ENCODE measurements at places on chromosomes 6 and 20. TPM values are rescaled to one million over a fixed set of nuclear protein-coding genes. Genes with fewer than 3 reads are reported as not detected.

C6orf132 gene
- 42.7 TPM for total RNA-seq

BHLHE23 gene
- total RNA-seq, result not detected

GSTA3 gene
- not detected for total RNA-seq

CLDN20 gene
- not detected for total RNA-seq

CST5 gene
- not detected for total RNA-seq

COQ3 gene
- total RNA-seq, result 8.1 TPM

PCIF1 gene
- 43.1 TPM for total RNA-seq

GRCh38 chr6:160070427-160070826 is 51.2 kb upstream of the SLC22A1 start:
- no peak for DNase-seq
- no peaks in the 10 kb centered on the region for H3K27me3 ChIP-seq
- no peak overlapping the region for H3K4me3 ChIP-seq

- H3K27ac ChIP-seq, result no peak overlapping the region
- no peak for DNase-seq
- H3K36me3 ChIP-seq, result peaks cover 28% of the 10 kb centered on the region
- no peaks in the 10 kb centered on the region for H3K4me1 ChIP-seq
- no peaks in the 10 kb centered on the region for H3K27me3 ChIP-seq
Measured at GRCh38 chr6:152244998-152245630, 392.0 kb downstream of the SYNE1 start.

DNA sequence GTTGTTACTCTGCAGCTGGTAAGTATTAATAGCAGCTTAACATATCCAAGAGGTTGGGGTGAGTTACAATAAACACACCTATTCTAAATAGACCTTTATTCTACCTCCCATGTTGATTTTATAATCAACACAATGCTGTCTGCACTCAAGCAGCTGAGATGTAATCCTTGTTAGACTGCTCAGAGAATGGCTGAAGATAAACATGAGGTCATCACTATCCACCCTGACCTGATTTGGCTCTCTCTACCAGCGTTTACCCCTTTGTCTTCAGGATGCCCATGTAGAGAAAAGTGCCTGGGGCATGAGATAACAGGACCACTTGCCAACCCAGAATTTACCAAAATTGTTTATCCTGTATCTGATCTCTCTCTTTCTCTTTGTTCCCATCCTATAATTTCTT is 220.7 kb upstream of the DEFB112 start:
- no peaks in the 10 kb centered on the region for H3K4me1 ChIP-seq
- H3K27ac ChIP-seq, result no peak overlapping the region
- H3K27me3 ChIP-seq, result no peaks in the 10 kb centered on the region
- H3K36me3 ChIP-seq, result no peaks in the 10 kb centered on the region
- no peak overlapping the region for H3K4me3 ChIP-seq
- no peak for DNase-seq

DNA sequence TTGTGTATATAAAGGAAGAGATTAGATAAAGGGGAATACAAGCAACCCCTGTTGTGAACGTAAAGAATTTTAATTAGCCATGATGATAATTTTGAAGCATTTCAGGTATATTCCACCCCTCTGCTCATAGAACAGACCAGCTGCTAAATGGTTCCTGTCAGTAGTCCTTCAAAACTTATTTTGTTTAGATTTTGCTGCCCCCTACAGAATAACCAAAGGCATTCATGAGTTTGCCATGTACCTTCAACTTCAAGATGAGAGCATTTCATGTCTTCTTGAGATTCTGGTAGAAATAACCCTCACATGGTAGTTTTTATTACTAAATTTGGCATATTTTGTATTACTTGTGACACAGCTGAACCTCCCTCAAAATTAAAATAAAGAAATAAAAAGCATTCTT is 1586.7 kb downstream of the HACE1 start:
- peak; percentile 42 for DNase-seq
- H3K27ac ChIP-seq, result no peak overlapping the region
- H3K4me3 ChIP-seq, result no peak overlapping the region
- H3K27me3 ChIP-seq, result no peaks in the 10 kb centered on the region
- H3K36me3 ChIP-seq, result no peaks in the 10 kb centered on the region

GRCh38 chr20:37426978-37427377 is 81.0 kb downstream of the SRC start:
- H3K4me3 ChIP-seq, result no peak overlapping the region
- DNase-seq, result no peak
- no peaks in the 10 kb centered on the region for H3K36me3 ChIP-seq
- no peak overlapping the region for H3K27ac ChIP-seq
- H3K4me1 ChIP-seq, result no peaks in the 10 kb centered on the region

GRCh38 chr6:134394208-134394607 is 76.3 kb upstream of the SGK1 start:
- H3K27ac ChIP-seq, result no peak overlapping the region
- H3K4me3 ChIP-seq, result no peak overlapping the region
- H3K4me1 ChIP-seq, result no peaks in the 10 kb centered on the region
- no peaks in the 10 kb centered on the region for H3K36me3 ChIP-seq

- H3K27ac ChIP-seq, result no peak overlapping the region
- no peak overlapping the region for H3K4me3 ChIP-seq
- DNase-seq, result no peak
- no peaks in the 10 kb centered on the region for H3K4me1 ChIP-seq
- H3K27me3 ChIP-seq, result no peaks in the 10 kb centered on the region
- no peaks in the 10 kb centered on the region for H3K36me3 ChIP-seq
Measured at GRCh38 chr20:4371623-4372251, 350.0 kb upstream of the PRND start.

DNA sequence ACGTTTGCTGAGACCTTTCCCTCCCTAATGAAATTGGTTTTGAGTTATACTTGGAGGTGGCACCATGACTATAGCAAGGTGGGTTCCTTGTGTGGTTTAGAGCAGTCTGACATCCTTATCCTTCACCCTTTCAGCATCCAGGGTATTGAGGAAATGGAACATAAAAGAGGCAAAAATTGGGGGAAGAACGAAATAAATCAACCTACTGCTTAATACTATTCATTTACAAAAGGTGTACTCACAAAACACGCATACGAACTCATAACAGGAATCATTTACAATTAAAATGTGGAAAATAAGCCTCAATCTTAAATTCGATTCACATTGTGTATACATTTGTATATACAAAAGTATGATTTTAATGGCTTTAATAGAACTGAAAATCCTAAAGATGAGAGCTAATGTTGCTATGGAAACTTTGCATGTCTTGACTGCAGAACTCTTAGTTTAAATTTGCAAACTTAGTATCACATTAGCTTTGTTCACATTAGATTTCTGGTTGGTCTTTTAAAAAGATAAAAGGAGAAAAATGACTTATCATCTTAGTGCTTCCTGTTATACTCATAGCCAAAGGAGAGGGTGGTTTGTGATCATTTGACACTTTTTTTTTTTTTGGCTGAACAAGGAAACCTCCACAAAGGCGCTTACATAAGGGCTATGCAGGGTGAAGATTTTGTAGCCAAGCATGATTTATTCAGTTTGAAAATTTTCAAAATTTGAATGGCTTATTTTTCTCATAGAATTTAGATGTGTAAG is 76.1 kb upstream of the ATXN1 start:
- no peak for DNase-seq
- H3K4me3 ChIP-seq, result no peak overlapping the region
- no peaks in the 10 kb centered on the region for H3K27me3 ChIP-seq
- no peaks in the 10 kb centered on the region for H3K36me3 ChIP-seq
- no peak overlapping the region for H3K27ac ChIP-seq

- peaks cover 2% of the 10 kb centered on the region for H3K4me1 ChIP-seq
- no peak for DNase-seq
- H3K27ac ChIP-seq, result no peak overlapping the region
- no peak overlapping the region for H3K4me3 ChIP-seq
- H3K36me3 ChIP-seq, result no peaks in the 10 kb centered on the region
Measured at GRCh38 chr20:17533396-17533795, 2.2 kb upstream of the BFSP1 start.

GRCh38 chr6:26430787-26431186 is 9.5 kb upstream of the BTN3A3 start:
- no peak overlapping the region for H3K27ac ChIP-seq
- no peak overlapping the region for H3K4me3 ChIP-seq
- no peaks in the 10 kb centered on the region for H3K27me3 ChIP-seq

DNA sequence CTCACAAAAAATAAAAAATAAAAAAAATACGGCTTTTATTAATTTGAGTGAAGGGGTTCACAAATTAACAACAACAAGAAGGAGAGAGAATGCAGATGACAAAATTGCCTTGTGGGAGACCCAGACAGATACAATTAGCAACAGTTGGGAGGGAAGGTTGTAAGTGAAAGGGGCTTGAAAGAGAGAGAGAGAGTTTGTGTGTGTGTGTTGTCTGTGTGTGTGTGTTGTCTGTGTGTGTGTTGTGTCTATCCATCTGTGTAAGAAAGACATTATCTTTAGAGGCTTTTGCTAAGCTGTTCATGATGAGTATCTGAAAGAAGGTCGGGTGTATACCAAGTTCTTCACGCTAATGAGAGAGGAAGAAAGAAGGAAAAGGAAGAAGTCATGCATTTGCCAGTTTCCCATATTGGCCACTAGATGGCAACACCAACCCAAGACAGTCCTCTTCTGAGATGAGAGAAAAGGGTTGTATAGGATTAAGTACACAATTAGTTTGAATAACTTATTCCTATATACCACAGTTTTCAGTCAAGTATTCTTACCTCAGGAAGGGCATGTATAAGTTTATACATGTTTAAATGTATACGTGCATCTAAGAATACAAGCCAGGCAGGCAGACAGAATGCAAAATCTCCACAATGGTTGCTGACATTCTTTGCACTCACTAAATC is 63.7 kb upstream of the CD2AP start:
- peak overlapping the region; percentile 53 for H3K4me3 ChIP-seq
- no peaks in the 10 kb centered on the region for H3K27me3 ChIP-seq
- DNase-seq, result no peak
- H3K4me1 ChIP-seq, result peaks cover 9% of the 10 kb centered on the region
- peak overlapping the region; percentile 85 for H3K27ac ChIP-seq
- no peaks in the 10 kb centered on the region for H3K36me3 ChIP-seq

Measured in kidney (tissue), 22 donors.